ENCODE measurements at places on chromosomes 3 and 15.

DNA sequence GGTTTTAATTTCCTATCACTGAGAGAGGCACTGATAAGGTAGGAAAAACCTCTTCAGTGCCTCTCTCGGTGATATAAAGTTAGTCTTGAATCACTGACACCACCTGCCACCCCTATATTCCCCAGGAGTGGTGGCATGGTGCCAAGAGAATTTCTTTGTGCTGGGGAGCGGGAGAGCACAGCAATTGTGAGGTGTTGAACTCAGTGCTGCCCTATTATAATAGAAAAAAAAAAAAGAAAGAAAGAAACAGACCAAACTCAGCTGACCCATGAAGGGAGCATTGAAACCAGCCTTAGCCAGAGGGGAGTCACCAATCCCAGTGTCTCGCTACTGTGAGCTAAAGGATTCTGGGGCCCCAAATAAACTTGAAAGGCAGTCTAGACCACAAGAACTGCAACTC lies 201.4 kb upstream of the STT3B start:
- DNase-seq = no peak

GRCh38 chr3:116899253-116899652 lies 189.7 kb downstream of the TUSC7 start:
- no peak for DNase-seq

DNA sequence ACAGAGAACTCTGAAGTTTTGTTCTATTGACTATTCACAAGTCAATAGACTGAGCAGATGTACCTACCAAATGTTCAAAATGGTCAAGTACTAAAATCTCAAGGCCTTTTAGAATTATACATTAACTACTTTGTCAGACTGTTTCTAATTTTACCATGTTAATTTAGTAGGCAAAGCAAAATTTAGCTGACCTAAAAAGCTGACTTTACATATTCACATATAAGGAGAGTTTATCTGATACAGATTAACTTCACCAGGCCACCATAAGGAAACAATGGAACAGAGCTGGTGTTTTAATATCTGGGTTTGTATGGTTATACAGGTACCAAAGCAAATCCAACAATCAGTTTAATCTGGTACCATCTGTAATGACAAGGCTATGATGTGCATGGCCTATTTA lies 15.9 kb downstream of the GATM start:
- no peak for DNase-seq

- no peak for DNase-seq
These were observed 43.2 kb downstream of the LRRFIP2 start for GRCh38 chr3:37130984-37131859.

GRCh38 chr3:193333229-193333628 lies 45.3 kb downstream of the ATP13A5 start:
- no peak for DNase-seq

DNA sequence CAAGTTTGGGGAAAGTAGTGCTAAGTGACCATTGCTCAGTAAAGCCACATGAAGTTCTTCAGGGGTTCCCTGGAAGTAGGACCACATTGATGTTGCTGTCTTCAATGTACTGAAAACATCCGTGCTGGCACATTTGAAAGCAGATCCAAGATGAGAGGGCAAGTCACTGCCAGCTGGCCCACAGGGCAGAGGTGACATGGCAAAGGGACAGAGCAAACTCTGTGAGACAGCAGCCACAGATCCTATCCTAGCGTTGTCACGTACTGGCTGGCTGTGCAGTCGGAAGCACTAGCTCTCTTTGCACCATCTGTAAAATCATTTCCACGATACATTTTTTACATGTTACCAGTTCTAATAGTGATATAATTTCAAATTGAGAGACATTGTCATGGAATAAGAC lies 13.8 kb downstream of the MUC13 start:
- no peak for DNase-seq

DNA sequence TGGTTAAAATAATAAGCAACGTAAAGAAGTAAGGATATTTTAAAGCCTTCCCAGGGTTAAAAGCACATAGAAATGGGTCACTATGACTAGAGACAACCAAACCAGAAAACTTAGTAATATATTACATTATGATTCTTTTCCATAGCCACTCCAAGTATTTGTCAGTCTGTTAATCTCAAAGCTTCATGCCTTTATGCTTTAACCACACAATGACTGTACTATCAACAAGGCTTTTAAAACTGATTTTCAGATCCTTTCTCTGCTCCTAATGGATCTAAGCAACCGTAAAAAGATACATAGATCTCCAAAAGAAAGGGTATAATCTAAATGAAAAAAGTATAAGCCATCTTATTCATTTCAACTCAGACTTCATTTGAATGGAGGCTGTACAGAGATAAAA lies 14.4 kb downstream of the SECISBP2L start:
- DNase-seq = no peak

GRCh38 chr3:125141596-125142419 lies 70.7 kb downstream of the SLC12A8 start:
- no peak for DNase-seq

GRCh38 chr3:178318340-178318739 lies 217.9 kb upstream of the KCNMB2 start:
- DNase-seq = no peak

DNA sequence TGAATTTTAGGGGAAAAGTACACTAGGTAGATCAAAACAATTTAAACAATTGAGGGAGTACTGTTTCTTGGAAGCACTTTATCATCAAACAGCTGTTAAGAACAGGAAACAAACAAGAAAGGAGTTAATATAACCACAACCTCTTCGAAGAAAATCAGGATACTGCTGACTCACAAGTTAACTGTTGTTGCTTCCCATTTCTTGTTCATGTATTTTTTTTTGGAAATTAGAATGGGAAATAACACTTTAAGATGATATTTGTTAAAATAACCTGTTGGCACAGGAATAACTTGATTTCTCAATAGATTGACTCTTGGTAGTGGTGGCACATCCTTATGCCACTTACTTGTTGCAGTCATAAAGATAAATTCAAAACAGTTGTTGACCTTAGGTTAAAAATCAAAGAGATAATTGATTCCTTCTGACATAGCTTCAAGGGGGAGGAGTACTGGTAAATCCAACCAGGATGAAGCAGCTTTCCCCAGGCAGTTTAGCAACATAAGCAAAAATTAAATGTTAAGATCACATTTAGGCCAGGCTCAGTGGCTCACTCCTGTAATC lies 3.3 kb downstream of the BNIP2 start:
- DNase-seq = peak; percentile 24

All from GM04503 (cell line).